ENCODE measurements at places on chromosomes 16 and 17. TPM values are rescaled to one million over a fixed set of nuclear protein-coding genes. Genes with fewer than 3 reads are reported as not detected.

The AARS1 gene
- total RNA-seq = 166 TPM

The TBX6 gene
- total RNA-seq = 1.8 TPM

The ZNF771 gene
- 5.9 TPM for total RNA-seq

The KRTAP4-1 gene
- 0.85 TPM for total RNA-seq

The CXCL16 gene
- 10.8 TPM for total RNA-seq
